ENCODE measurements at places on chromosomes 6 and 20.

DNA sequence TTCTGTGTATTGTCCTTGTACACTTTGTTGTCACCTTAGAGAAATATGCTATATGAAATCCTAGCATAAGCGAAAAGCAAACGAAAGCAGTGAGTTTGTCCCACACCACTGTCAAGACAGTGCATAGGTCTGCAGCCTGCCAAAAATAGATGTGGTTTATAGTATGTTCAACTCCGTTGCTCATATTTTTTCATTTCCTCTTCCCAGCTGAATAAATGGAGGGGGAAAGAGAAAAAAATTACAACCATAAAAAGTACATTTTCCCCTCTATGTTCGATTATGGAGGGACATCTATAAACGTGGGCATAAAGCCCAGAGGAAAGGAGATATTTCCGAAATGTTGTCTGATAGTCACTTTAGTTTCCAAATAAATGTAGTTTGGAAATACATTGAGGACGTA is 25.8 kb downstream of the PRL start:
- no peak for DNase-seq

DNA sequence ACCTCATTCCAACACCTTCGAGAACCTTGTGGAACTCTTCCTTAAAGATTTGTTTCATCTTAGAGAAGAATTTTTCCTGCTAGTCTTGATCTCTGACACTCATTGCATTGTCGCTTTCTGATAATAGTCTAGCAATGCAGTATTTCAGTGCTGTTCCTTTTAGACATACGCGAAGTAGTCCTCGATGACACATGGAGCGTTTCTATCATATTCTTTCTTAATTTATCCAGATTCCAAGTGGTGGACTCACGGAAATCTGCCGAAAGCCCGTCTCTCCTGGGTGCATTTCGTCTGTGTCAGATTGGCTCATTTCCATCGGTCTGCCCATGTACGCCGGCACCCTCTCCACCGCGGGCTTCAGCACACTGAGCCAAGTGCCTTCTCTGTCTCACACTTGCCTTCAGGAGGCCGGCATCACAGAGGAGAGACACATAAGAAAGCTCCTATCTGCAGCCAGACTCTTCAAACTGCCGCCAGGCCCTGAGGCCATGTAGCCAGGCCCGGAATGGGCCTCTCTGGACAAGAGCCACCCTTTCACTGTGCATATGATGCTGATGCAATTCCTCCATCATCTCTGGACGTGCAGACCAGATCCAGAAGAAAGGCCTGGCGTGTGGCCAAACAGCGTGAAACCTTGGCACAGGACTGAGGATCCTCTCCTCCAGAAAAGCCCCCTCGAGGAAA is 198.6 kb upstream of the UST start:
- DNase-seq: no peak

DNA sequence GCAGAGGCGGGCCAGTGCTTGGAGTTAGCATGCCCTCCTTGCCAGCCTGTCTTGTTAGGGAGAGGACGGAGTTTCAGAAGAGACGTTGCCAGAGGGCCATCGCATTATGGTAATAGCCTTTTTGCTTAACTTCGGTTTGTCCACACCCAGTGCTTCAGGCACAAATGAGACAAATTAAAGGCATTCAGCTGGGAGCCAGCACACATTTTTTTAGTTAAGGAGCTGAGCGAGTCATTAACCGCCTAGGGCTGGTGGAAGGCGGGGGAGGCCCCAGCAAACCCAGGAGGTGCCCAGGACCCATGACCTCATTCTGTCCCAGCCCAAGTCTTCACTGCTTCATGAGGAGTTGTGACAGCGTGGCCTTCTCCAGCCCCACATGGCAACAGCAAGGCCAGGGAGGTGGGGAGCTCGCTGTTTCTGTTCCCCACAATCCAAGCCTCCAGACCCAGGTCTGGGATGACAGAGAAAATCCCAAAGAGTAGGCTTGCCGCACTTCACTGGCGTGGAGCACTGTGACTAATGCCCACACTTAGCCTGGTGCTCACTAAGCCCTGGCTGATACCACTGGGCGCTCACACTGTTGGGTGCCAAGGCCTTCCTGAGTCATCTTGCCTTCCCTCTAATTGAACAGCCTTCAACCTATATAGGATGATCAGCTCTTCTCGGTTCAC is 237.1 kb downstream of the ANKRD60 start:
- DNase-seq: no peak

DNA sequence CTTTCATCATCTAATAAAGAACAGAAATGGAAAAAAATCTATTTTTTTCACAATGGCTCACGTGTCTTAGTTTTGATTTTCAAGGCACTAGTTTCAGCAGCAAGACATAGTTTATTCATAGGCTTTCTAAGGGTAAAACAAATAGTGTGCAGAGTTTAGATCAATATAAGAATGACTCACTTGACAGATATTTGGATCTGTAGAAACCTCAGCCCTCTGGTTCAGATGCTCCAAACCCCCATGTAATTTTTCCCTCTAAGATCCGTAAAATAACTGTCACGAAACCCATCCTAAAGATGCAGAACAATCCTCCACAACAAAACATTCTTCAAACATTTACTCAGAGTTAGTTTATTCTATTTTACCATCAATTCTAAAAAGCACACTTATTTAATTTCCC is 43.4 kb downstream of the IYD start:
- DNase-seq: no peak

DNA sequence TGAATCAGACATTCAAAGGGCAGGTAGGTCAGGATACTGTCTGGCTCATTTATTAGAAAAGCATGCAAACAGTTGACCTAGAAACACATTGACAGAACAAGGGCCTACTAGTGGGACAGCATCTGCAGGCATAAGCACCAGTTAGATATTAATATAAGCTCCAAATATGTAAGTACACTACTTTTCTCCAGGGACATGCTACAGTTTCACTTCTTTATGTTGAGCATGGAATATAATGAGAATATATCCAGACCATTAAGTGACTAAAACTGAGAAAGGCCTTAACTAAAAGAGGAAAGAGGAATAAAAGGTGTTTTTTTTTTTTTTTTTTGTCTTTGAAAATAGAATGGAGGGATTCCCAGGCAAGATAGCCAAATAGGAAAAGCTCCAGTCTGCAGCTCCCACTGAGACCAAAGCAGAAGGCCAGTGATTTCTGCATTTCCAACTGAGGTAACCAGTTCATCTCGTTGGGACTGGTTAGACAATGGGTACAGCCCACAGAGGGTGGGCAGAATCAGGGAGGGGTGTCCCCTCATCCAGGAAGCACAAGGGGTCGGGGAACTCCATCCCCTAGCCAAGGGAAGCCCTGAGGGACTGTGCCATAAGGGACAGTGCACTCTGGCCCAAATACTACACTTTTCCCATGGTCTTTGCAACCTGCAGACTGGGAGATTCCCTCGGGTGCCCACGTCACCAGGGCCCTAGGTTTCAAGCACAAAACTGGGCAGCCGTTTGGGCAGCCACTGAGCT is 251.6 kb downstream of the PHF3 start:
- no peak for DNase-seq

- DNase-seq: no peak
Measured at GRCh38 chr6:157990321-157991066, 8.8 kb downstream of the SYNJ2 start.

DNA sequence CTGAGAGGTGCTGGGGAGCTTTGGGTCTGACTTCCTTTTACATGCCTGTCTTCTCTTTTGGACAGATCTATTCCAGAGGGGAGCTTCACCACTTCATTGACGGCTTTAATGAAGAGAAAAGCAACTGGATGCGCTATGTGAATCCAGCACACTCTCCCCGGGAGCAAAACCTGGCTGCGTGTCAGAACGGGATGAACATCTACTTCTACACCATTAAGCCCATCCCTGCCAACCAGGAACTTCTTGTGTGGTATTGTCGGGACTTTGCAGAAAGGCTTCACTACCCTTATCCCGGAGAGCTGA is 13.1 kb downstream of the PRDM1 start:
- DNase-seq: no peak

All from LNCaP clone FGC (cell line).